RPMI8226 (cell line): ENCODE measurements at places on chromosomes 4 and X.

GRCh38 chrX:78708262-78708661 lies 39.3 kb upstream of the LPAR4 start:
- peak; percentile 4 for DNase-seq

DNA sequence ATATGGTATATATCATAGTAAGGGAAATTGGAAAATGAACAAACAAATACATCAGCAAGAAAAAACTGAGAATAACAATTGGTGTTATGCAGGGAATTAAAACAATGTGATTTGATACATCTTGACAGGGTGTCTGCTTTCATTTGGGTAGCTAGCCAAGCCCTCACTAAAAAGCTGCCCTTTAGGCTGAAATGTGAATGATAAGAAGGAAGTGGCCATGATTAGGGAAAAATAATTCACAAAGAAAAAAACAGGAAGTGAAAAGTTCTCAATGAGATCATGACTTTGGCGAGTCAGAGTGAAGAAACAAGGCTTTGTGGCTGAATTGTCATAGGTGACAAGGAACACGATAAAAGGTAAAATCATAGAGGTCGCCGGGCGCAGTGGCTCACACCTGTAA lies 675.8 kb upstream of the SLIT2 start:
- peak; percentile 34 for DNase-seq

DNA sequence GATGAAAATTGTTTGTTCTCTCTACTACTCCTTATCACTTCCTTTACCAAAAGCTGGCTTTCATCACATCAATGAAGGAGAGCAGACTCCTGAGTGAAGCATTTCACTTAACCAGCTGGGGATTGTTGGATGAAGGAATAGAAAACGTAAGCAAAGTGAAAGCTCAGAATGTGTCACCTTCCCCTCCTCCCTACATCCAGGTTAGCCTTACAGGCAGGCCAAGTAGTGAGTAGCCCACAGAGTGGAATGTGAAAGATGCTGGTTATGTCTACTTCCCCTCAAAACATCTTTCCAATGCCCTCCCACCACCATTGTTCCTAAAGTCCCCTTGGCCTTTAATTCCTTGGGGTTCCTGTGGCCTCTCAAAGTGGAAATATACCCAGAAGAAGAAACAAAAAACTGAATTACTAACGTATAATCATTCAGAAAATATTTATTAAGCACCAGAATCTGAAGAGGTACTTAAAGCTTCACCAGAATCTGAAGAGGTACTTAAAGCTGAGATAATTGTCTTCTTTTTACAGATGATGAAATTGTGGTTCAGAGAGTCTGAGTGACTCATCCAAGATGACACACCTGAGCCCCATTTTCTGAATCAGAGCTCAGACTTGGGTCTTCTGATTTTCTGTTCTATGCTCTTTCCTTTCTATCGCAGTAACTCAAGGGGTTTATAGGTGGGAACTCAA lies 6.5 kb downstream of the P2RY4 start:
- no peak for DNase-seq

DNA sequence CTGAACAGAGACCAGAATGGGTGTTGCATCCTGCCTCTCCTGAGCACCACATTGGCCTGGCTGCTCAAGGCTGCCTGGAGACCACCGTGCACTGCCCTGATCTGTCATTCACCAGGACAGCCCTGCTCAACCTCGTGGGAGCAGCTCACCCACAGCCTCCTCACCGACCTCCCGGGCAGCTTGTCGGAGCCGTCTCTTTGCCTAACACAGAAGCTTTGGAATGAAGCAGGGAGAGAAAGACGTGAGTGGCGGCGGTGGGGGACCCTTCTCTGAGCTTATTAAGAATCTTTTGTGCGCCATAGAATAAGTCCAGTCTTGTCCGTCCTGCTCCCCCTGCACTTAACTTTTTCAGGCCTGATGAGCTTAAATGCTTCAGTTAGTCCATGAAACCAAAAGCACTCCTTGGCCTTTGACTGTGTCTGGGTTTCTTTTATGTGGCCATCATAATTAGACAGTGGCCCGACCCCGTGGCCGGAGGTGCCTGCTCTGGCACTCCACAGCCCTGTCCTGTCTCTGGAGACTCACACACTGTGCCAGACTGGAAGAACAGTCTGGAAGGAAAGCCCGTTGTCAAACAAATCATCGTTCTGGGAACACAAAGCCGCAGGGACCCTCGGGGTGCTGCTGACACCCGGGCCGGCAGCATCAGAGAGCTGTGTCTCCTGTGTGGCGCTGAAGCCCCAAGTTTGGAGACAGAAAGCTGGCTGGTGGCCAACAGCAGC lies 192.8 kb downstream of the BCOR start:
- DNase-seq = no peak

DNA sequence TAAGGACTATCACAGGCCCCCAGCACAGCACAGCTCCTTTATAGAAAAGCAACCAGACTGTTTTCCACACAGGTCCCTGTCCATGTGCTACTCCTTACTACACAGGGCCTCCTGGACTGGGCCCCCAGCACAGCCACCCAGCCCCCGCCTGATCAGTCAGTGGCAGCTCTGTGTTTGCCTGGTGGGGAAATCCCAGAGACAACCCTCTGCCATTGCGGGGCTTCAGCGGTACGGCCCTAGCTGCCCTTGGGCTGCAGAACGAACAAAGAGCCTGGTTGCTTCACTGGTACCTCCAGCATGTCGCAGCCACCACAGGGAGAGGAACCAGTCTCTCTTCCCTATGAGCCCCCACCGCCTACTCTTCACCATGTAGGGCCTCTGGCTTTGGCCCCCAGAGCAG lies 30.7 kb downstream of the CBR4 start:
- DNase-seq = no peak

DNA sequence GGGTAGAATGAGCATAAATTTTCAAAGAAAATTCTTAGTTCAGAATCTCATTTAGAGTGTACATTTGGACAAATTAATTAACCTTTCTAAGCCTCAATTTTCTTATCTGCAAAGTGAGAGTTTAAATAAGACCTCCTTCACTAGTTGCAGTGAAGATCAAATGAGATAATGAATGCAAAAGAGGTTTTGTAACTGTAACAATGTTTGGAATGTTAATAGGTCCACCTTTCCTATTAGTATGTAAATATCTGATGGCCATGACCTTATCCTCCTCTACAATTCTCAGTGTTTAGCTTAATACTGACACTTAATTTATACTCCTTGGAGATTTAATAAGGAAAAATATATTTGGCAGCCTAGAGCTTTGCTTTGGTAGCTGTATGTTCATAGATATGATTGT lies 138.8 kb downstream of the GABRG1 start:
- no peak for DNase-seq

DNA sequence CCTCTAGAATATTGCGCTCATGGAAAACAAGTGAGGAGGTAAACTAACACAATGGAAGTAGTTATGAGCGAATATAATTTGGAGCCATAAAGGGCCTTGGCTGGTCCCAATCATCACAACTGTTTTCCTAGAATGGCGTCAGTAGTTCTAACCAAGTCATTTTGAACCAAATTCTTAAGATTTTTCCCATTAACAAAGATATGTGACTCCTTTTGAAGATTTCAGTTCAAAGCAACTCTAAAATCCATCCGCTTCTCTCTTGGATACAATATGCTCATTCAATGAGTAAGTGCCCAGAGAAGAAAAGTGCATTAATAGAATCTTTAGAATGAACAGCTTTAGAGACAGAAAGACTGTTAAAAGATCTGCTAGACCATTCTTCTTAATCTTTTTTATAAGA lies 19.6 kb upstream of the MYOZ2 start:
- DNase-seq = no peak

DNA sequence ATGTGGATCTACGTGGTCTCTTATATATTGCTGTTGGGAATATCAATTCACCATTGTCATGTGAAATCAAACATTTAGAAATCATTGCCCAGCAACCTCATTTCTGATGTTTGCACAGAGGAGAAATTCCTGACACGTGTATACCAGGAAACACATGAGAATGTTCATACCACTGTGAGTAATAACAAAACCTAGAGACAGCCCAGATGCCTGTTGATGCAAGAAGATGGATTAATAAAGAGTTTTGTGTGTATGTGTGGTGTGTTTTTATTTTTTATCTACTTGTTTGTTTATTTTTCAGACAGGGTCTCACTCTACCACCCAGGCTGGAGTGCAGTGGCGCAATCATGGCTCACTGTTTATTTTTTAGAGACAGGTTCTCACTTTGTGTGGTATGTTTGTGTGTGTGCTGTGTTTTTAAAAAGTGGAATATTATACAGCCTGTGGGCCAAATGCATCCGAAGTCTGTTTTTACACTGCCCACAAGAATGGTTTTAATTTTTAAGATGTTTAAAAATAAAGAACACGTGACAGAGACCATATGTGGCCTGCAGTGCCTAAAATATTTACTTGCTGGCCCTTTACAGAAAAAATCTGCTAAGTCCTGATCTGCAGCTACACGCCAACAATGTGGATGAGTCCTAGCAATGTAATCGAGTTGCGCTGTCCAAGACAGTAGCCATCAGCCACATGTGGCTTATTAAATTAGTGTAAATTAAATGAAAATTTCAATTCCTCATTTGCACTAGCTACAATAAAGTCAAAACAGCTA lies 39.2 kb downstream of the TXLNG start:
- DNase-seq = no peak

GRCh38 chrX:71095981-71096759 lies 519 bp downstream of the FOXO4 start:
- DNase-seq = no peak

DNA sequence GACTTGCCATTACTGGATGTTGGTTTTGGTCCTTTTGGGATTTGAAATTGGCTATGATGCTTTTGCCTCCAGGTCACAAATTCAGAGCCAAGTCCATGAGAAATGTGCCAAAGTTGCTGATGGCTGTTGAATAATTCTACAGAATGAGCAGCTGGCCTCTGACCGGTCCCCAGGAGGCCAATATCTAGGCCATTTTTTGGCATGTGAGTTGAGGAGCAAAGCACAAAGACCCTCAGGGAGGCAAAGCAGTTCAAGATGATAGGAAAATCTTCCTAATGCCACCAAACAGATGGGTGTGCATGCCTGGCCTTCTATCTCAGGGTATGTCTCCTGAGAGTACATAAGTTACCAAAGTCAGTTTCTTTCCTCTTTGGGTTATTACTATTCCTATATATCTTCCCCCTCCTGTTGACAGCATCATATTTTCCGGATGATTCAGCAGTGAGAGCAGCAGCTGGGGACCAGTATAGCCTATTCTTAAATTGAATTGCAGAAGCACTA lies 44.4 kb downstream of the SEL1L3 start:
- DNase-seq = no peak

GRCh38 chr4:146648461-146648783 lies 9.7 kb downstream of the POU4F2 start:
- DNase-seq = no peak

DNA sequence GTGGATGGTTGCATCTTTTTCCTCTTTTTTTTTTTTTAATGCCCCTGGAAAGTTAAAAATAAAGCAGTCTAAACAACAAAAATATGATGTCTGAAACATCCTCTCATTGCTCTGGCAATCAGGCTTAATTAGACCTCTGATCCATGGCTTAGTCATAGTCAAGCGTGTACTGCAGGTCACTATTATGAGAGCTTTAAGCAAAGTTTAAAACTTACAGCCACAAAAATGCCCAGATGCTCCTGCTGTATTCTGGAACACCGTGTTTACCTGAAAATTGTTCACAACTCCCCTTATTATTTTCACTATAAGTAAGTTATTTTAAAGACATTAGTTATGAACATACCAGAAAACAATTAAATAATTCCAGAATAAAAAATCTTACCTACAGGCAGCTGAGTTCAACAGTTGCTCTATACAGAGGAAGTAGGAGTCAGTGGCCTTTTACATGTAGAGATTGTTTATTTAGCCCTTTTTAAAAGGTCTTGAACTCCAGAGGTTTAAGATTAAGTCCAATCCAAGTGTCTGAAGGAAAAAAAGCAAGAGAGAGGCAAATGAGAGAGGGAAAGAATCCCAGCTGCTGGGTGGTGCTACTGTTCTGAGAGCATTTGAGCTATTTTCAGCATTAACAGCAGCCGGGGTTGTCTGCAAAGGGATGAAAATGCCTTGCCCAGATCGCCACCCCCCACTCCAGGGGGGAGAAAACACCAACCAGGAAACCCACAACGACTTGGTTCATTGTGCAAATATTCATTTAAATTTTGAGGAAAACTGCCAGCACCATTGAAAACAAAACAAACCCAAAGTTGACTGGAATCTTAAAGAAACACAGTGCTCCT lies 36.9 kb downstream of the SORBS2 start:
- DNase-seq = no peak

DNA sequence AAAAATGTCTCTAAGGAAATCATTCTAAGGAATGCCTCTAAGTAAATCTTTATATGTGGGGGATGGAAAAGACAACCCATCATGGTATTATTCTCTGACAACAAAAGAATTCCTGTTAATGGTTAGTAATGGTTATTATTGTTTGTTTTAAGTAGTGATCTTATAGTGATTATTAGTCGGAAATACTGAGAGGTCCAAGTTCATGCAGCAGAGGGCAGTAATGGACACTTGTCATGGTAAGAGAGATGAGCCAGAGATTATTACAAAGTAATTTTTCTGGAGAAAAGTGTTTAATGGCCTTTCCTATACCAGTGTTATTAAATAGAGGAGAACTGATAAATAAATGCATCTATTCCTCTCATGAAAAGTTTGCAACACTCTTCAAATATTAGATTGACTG lies 8.1 kb upstream of the DKK2 start:
- no peak for DNase-seq

- no peak for DNase-seq
Measured at GRCh38 chr4:122873821-122874593, 47.4 kb downstream of the FGF2 start.

- no peak for DNase-seq
Measured at GRCh38 chrX:112630187-112630586, 49.6 kb downstream of the LHFPL1 start.

DNA sequence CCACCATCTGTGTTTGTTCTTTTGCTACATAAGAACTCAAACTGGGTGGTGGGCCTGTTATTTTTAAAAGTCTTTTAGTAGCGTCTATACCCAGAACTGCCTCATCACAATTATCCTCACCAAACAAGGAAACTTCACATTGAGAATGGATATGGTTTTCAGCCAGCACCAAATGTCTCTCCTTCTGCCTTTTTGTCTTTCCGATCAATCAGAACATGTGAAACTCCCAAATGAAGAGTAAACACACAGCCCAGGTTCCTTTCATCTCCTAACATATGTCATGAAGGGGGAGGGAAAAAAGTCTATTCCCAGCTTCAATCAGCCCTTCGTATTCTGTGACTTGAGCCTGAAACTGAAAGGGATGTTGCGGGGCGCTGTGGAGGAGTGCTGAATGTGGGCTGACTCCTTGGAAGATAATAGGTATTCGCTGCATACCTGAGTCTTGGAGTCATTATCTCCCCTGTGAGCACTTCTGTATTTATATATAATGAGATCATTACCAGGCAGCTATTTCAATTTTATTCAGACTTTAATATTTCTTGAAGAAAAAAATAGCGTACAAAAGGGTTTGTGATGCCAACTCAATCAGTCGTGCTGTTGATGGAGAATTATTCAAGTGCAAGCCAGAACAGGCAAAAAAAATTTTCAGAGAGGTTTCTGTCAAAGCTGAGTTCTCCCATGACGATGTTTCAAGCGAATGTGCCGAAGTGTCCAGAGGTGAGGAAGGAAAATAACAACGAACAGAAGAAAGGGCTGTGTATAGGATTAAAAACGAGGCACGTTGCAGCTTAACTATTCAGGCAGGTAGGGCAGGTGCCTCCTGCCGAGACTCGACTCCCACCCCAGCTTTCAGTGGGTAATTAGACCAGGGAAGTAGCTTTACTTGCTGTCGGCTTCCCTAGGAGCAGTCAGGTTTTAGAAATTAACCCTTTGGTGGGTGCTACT lies 163.9 kb upstream of the NOCT start:
- DNase-seq = no peak

GRCh38 chrX:103733017-103733416 lies 22.3 kb downstream of the TMEM31 start:
- DNase-seq = no peak

- DNase-seq = no peak
Measured at GRCh38 chr4:2847302-2847871, 3.7 kb downstream of the ADD1 start.
